ENCODE measurements at places on chromosomes 5 and 9.
A peak's percentile ranks its signal among the peaks of the same experiment; 100 is the strongest.

DNA sequence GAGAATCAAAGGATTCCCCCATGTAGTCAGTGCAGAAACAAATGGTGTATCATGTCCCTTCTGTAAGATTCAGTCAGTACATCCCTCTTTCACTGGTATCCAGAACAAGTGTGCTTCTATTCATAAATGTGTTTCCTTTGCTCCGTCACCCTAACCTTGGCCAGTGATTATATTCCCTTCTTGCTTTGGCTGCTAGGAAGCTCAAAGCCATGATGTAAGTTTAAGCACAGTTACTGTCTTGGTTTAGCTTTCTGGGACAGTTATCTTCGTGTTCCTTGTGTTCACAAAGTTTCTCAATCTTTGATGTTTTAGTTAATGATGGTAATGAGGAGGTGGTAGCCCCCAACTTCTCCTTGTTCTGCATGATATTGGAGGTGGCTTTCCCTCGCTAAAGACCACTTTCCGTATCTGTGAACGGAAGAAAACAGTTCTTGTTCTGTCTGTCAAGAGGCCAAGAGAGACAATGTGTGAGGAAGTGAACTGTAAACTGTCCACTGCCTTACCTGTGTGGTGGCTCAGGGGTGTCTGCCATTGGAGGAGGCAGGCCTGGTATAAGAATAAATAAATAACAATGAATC is 2.2 kb upstream of the AMBP start:
- DNase-seq, result no peak

DNA sequence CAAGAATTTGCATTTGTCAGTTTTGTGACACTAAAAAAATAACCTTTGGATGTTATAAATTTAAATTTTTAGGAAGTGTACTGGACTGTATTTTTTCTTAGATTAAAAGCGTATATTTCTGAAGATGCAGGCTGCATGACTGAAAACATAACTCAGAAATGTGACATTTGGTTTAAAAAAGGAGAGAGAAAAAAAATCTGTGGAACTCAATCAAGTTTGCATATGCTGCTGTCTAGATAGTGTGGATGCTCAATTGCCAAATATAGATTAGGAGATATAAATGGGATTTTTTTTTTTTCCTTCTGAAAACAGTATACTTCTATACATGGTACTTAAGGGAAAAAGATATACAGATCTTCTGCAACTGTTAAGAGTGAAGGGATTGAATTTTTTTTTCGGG is 402.3 kb downstream of the TAF11L14 start:
- peak; percentile 46 for DNase-seq

GRCh38 chr5:151699071-151699901 is 12.6 kb upstream of the SPARC start:
- no peak for DNase-seq

DNA sequence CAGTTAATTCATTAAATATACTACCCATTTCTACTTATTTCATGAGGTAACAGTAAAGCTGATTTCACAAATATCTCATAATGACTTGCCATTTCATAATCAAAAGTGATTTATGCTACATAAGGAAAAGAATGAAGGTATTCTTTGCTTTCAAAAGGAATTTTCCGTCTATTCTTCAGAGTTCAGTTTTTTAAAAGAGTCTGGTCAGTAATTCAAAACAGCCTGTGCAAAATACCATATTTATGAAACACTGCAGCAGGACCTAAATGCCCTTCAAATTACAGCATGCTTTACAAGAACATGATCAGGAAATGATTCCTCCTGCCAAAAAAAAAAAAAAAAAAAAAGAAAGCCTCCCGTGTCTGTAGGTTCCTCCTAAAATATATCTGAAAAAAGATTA is 154.7 kb downstream of the KIAA0825 start:
- no peak for DNase-seq
